ENCODE measurements at places on chromosomes 7 and 10. TPM values are rescaled to one million over a fixed set of nuclear protein-coding genes. Genes with fewer than 3 reads are reported as not detected.
A peak's percentile ranks its signal among the peaks of the same experiment; 100 is the strongest.

GRCh38 chr10:48522011-48522765 lies 82.7 kb downstream of the ARHGAP22 start:
- peak; percentile 38 for DNase-seq

- DNase-seq = peak; percentile 40
Observed at GRCh38 chr10:94602729-94603515, 57.3 kb downstream of the HELLS start.

- DNase-seq = no peak
Observed at GRCh38 chr7:94623820-94624219, 32.1 kb downstream of the SGCE start.

GRCh38 chr7:150976529-150977381 lies 1.4 kb downstream of the KCNH2 start:
- DNase-seq = no peak

- peak; percentile 46 for DNase-seq
Observed at GRCh38 chr7:132049462-132050304, 493.3 kb upstream of the PODXL start.

DNA sequence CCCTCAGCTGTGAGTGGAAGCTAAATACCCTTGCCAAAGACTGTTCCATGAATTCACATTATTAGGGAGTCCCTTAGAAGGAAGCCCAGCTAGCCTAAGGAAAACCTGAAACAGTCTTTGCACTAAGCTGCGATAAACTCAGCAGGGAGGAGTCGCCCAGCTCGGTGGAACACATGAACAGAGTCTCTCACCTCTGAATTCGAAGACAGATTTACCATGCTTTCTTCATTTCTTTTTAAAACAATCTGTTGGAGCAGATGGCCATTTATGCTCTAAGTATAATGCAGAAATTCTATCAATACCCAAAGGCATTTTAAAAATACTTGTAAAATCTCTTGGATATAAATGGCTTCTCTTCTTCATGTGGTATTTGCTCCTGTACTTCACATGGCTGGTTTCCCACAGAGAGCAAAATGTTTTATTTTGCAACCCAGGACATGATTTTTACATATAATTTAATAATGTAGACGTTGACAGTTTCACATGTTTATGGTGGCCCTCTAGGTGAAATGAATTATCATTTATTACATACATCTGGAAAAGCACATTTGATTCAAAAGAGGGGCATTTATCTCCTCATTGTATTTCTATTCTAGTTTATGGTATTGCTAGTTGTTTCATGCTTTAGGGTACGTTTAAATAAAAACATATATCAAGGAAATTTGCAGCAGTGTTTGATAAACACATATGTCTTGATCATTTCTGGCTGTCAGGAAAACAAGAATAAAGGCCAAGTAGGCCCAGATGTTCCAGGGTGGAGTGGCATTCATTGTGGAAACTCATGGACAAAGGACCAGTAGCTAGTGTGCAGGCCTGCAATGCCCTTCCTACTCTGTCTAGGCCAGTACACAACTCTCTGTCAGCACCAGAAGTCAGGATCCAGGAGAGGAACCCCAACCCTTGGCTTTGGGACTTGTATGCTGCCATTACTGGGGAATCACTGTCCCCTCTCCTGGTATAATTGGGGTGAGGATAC lies 52.2 kb downstream of the LRGUK start:
- no peak for DNase-seq

DNA sequence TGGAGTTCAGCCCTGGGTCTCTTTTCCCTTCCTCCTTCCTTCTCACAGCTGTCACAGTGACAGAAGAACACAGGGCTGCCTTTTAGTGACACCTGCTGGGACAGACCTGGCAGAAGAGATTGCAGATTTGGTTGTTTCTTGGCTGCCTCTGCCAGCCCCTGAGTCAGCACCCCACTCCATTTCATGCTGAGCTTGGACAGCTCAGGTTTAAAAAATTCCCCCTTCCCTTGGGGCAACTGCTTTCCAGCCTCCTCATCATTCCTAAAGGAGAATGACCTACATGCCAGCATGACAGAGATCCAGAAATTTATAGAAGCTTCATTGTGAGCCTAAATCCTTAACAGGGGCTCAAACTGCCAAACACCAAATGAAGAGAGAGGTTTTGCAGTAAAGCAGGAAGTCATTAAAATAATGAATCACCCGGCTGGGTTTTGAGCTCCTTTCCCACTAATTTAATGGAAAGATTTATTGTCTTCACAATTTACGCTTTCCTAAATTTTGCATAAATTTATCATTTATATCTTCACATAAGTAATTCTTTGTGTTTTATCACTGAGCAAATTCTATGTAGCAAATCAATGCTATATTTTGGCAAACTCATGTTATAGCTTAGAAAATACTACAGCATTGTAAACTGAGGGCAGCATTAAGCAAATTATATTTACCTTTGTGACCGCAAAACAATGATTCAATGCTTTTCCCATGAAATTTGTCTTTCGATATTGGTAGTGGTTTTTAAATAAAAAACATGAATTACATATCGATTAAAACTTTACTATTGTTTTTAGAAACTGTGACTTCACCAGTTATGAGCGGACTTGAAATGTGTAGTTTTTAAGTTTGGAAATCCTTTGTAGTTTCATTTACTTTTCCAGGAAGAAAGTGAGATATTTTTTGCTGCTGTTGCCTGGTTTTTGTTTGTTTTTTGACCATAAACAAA lies 399.5 kb upstream of the ANKRD30A start:
- peak; percentile 94 for DNase-seq

CRTAC1 gene
- total RNA-seq = not detected

KCND2 gene
- total RNA-seq = 11.3 TPM

PARG gene
- total RNA-seq = 16.0 TPM
